Activated naive CD8-positive, alpha-beta T cell treated with anti-CD3 and anti-CD28 coated beads, Interleukin-2, amount 10 ng/mL, durations not matched to agents 7 days and 5 days (primary cell): ENCODE measurements at places on chromosomes 1 and 21. TPM values are rescaled to one million over a fixed set of nuclear protein-coding genes. Genes with fewer than 3 reads are reported as not detected.

DNA sequence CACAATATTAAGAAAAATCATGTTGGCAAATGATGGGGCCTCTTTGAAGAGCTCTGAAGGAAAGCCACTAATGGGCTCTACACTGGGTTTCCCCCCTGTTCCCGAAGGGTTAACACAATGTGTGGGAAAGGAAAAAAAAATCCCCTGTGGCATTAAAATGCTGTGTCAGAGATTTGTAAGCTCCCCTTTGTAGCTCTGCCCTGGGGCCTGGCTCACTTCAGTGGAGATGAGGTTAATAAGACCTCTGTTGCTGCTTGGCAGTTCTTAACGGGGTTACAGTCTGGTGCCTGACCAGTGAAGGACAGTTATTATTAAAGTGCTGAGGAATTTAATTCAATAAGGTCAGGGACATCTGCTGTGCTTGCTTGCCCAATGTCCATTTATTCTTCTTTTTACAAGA is 129.7 kb upstream of the UBE2U start:
- DNase-seq, result no peak

- DNase-seq, result no peak
Observed at GRCh38 chr1:172270605-172271004, 149.9 kb upstream of the C1orf105 start.

GRCh38 chr21:45319461-45320211 is 31.9 kb upstream of the POFUT2 start:
- DNase-seq, result peak; percentile 20

GRCh38 chr1:222357252-222357651 is 190.7 kb downstream of the HHIPL2 start:
- no peak for DNase-seq

GRCh38 chr1:196136396-196136795 is 471.8 kb downstream of the KCNT2 start:
- DNase-seq, result no peak

LIPI gene
- total RNA-seq, result not detected

DNA sequence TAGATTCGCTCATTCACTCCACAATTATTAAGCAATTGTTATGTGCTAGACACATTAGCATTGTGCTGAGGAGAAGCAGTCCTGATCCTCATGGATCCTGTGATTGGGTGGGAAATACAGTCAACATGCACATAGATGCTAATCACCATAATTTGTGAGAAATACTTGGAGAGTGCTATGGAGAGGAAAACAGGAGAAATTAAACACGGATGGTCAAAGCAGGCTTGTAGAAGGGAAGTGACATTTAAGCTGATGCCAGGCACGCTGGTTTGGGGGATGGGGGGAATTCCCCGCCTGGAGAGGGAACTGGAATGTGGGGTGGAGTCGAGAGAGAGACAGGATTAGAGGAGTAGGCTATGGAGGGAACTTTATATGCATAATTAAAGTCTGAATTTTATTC is 52.2 kb upstream of the L1TD1 start:
- no peak for DNase-seq

DNA sequence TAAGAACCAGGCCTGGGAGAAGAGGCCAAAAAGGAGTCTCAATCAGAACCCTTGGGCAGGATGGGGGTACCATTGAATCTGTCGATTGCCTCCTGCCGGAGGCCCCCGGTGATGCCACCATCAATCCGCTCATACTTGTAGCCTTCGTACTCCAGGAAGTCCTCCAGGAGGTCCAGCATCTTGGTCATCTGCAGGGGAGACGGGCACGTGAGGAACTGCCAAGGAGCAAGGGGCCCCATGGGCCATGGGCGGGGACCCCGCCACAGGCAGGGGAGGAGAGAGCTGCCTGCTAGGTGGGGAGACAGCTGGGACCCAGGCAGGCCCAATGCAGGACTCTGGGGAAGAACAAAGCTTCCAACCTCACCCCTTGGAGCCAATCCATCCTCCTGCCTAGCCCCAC is 48.6 kb downstream of the CHD5 start:
- peak; percentile 19 for DNase-seq

OR6K3 gene
- not detected for total RNA-seq

DNA sequence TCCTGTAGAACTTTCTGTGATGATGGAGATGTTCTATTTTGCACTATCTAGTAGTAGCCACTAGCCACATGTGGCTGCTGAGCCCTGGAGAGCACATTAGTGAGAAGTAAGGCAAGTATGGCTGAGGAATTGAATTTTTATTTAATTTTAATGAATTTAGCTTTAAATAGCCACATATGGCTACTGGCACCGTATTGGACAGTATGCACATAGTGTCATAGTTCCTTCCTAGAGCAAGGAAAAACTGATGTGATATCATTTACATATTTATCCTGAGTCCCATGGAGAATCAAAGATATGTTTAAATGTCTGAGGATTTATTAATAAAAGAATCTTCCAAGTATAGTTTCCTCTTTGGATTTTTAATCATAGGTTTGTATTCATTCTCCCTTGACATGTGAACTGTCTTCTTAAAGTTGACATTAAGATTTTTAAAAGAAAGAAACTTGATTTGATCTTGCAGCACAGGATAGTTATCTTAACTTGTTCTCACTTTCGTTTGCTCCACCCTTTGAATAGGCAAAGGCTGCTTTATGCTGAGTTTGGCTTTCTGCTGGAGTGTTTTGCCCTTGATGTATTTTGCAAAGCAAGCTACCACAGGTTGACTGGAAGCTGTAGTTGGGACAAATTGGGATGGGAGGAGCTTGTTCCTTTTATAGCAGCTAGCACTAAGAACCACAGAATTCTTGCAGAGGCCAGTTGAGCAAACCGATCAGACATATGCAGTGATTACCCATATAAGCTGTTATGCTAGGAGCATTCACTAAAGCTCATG is 129.7 kb downstream of the VPS13D start:
- no peak for DNase-seq

GRCh38 chr1:241888232-241888631 is 40.2 kb downstream of the EXO1 start:
- DNase-seq, result no peak

SLAMF8 gene
- total RNA-seq, result 1.1 TPM

COQ8A gene
- 28.6 TPM for total RNA-seq

OR2T33 gene
- not detected for total RNA-seq

FCRL5 gene
- total RNA-seq, result 0.37 TPM

DNA sequence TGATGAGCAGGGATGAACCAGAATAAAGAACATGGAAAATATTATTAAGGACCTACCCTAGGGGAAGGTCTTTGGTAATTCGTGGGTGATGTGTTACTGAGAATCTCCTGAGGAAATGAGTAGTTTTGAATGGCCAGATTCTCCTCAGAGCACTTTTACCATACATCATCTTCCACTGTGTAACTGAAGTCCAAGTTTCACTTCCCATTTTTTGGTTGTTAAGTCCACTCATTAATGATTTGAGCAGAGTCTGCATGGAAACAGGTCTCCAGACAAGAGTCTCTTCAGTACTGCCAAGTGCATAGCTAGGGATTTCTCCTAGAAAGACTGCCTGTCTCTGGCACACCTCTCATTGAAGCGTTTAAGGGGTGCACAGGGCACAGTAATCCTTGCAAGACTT is 48.7 kb upstream of the PCP4 start:
- no peak for DNase-seq

- DNase-seq, result no peak
Observed at GRCh38 chr1:77276941-77277340, 4.9 kb upstream of the AK5 start.

DNA sequence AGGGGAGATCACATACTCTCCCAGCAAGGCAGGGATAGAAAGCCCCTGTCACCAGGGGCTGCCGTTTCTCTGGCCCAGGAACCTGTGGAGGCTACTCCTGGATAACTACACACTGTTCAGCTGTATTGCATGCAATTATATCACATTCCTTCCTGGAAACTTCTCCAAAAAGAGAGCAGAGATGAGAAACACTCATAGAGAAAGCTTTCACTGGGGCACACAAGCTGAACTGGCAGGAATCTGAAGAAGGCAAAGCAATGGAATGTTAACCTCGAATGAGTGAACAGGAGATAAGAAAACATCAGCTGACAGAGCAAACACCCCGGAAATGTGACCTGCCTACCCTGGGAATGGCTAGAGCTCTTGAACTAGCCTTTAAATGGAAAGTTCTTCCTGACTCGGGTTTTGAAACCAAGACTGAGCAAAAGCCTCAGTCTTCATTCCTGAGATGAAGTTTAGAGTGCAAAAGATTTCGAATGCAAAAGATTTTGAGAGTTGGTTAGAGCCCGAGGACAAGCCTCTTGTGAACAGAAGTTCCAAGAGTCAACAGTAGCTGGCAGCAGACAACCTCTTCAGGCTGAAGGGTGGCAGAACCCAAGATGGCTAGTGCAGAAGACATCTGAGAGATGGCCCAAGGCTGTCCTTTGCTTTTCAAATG is 32.3 kb downstream of the CCN1 start:
- DNase-seq, result no peak

DNA sequence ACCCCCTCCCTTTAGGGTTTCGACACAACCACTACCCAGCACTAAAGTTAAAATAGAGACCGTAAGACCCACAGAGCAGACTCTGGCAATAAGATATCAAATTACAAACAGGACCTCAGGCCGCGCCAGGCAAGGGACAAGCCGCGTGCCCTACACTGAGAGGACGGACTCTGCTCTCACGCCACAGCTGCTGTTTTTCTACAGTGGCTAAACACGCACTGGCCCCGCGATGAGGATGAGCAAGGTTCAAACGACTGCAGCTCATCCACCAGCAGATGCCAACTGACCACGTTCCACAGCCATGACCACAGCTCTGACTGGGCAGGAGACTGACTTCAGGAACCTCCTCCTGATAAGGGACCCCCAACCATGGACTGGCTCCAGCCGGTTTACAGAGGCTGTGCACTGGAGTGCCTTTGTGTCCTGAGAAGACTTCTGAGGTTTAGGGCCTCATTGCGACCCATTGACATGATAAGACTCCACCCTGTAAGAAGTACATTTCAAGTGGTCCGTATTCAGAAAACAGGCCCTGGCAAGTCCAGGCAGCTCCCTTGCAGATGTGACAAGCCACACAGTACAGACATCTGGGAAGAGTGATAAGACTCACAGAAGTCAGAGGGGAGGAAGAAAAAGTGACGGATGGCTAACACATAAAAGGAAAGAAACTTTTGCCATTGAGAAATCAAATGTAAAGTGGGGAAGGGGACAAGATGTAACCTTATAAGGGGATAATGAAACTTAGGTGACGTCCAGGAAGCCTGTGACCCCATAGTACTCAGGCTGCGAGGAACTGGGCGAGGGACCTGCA is 1.5 kb upstream of the KRTAP10-6 start:
- no peak for DNase-seq

GRCh38 chr1:201329286-201329685 is 46.0 kb downstream of the PKP1 start:
- no peak for DNase-seq

DNA sequence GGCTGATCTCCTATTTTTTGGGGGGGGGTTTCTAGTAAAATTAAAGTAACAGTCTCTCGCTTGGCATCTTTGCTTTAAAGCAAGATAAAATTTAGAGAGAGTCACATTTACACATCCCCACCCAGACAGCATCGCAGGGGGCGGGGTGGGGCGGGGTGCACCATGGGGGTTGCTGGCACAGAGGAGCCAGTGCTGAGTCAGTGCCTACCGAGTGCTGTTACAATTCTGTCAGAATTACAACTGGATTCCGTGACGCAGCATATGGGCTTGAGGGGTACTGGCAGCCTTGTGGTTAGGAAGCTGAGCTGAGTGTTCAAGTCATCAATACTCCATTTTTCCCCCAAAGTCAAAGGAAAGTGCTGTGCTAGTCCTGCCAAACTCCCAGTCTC is 175.9 kb downstream of the PRDM16 start:
- no peak for DNase-seq

- no peak for DNase-seq
Observed at GRCh38 chr1:5796028-5796427, 196.2 kb downstream of the NPHP4 start.

DNA sequence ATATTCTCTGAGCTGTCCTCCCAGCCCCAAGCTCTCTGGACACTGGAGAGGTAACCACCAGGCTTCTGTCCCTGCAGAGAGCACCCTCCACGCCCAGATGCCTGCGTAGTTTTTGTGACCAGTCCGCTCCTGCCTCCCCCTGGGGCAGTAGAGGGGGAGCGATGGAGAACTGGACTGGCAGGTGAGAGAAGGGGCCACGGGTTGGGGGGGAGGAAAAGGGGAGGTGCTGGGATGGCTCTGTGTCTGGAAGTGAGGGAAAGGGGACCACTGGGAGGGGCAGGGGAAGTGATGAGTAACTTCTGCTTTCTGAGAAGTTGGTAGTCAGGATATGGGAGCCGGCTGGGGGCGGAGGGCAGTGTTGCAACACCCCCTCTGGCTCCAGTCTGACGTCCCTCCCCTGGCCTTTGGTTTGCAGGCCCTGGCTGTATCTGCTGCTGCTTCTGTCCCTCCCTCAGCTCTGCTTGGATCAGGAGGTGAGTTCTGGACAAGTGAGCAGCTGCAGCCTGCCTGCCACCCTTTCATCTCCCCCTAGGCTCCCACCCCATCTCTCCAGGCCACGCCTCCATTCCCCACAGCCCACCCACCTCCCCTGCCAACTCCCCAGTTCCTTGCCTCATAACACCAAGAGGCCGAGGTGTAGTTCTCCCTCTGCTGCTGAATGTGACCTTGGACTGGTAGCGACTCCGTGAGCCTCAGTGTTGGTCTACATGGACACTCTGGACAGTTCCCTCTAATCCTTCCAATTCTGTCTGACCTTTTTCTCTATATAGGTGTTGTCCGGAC is 3.1 kb downstream of the ADAMTSL4 start:
- no peak for DNase-seq

DNA sequence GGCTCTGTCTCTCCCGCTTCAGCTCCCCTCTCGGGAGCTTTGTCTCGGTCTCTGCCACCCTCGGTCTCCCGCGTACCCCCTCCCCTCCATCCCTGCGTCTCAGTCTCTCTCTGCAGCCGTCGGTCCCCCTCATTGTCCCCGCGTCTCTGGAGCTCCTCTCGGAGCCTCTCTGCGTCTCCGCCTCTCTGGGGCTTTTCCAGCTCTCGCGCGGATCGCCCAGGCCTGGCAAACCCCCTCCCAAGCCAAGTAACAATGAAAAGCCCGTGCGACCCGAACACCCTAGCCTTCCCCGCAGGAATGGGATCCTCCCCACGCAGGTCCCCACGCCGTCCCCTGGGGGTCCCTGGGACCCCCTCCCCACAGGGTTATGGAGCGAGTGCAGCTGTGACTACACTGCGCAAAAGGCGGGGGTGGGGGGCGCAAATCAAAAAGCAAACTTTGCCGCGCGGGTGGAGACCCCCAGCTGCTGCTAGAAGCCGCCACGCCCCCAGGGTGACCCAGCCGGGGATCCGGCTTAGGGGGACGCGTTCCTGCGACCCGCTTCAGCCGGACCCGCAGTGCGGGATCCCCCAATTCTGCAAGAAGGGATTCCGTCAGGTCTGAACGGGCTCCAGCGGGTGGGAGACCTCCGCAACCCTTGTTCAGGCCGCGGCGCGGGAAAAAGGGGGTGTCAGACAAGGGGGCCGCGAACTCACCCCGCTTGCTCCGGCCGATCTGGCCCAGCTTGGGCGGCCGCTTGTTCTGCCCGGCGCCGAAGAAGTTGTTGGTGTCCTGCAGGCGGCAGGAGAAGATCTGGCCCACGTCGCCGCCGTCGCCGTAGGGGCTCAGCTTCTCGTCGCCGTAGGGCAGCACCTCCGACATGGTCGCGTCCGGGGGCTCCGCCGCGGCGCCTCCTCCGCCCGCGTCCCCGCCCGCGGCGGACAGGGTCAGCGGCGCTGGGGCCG is 1.2 kb downstream of the CAMK2N1 start:
- DNase-seq, result no peak

GRCh38 chr1:92949937-92950817 is 11.1 kb downstream of the DIPK1A start:
- no peak for DNase-seq

- DNase-seq, result no peak
Observed at GRCh38 chr1:25977801-25978200, 20.1 kb downstream of the PAFAH2 start.
